IgD-negative memory B cell (primary cell): ENCODE measurements at places on chromosomes 5 and 9. TPM values are rescaled to one million over a fixed set of nuclear protein-coding genes. Genes with fewer than 3 reads are reported as not detected.

RANBP3L gene
- not detected for polyA plus RNA-seq

MELK gene
- polyA plus RNA-seq = not detected

WNK2 gene
- polyA plus RNA-seq = 0.18 TPM

CCIN gene
- 0.64 TPM for polyA plus RNA-seq

SSNA1 gene
- polyA plus RNA-seq = 139 TPM

SNCAIP gene
- not detected for polyA plus RNA-seq
